A549 treated with RU486 at 1 μM for 4 hours (cell line): ENCODE measurements at places on chromosomes 2 and 18. TPM values are rescaled to one million over a fixed set of nuclear protein-coding genes. Genes with fewer than 3 reads are reported as not detected.

Gene TOGARAM2
- 0.09 to 0.20 TPM (median 0.18 TPM) in 4 of 5 replicates, not detected in the other for total RNA-seq

Gene PSMA8
- not detected in 5 replicates for total RNA-seq

Gene FAM237A
- not detected in 5 replicates for total RNA-seq

Gene LYG1
- 1.1 to 1.8 TPM (median 1.5 TPM) in 5 replicates for total RNA-seq

Gene ALK
- total RNA-seq: not detected in 5 replicates

Gene SH3RF3
- 0.25 to 0.52 TPM (median 0.38 TPM) in 5 replicates for total RNA-seq

Gene BUB1
- total RNA-seq: 32.4 to 48.9 TPM (median 45.5 TPM) in 5 replicates

Gene ERFE
- 6.1 to 10.0 TPM (median 8.4 TPM) in 5 replicates for total RNA-seq

Gene C2orf81
- 1.9 to 3.5 TPM (median 3.2 TPM) in 5 replicates for total RNA-seq

Gene LYG2
- 0.17 TPM in 1 of 5 replicates, not detected in the others for total RNA-seq

Gene IL1B
- total RNA-seq: 0.34 to 0.58 TPM (median 0.41 TPM) in 4 of 5 replicates, not detected in the other

Gene SKOR2
- not detected in 5 replicates for total RNA-seq

Gene KLHL30
- 0.10 to 0.22 TPM (median 0.14 TPM) in 5 replicates for total RNA-seq

Gene COL5A2
- 42.3 to 87.6 TPM (median 74.8 TPM) in 5 replicates for total RNA-seq

Gene CNGA3
- total RNA-seq: 0.02 to 0.06 TPM in 2 of 5 replicates, not detected in the others

Gene IL36RN
- 0.06 to 0.59 TPM (median 0.08 TPM) in 4 of 5 replicates, not detected in the other for total RNA-seq

Gene IL37
- total RNA-seq: not detected in 5 replicates

Gene NDC80
- 8.5 to 17.2 TPM (median 14.1 TPM) in 5 replicates for total RNA-seq

Gene RMDN2
- total RNA-seq: 2.4 to 6.3 TPM (median 5.0 TPM) in 5 replicates

Gene TMEFF2
- total RNA-seq: 0.20 to 0.94 TPM (median 0.26 TPM) in 5 replicates

Gene CD207
- not detected in 5 replicates for total RNA-seq

Gene C2orf80
- not detected in 5 replicates for total RNA-seq

Gene SCN7A
- not detected in 5 replicates for total RNA-seq

Gene ITGB6
- 0.62 to 1.5 TPM (median 1.1 TPM) in 5 replicates for total RNA-seq

Gene CRYGA
- not detected in 5 replicates for total RNA-seq

Gene EGR4
- 0.17 to 0.37 TPM (median 0.27 TPM) in 5 replicates for total RNA-seq

Gene PLB1
- 1.1 to 2.6 TPM (median 1.9 TPM) in 5 replicates for total RNA-seq

Gene DYNAP
- not detected in 5 replicates for total RNA-seq

Gene RTP5
- not detected in 5 replicates for total RNA-seq

Gene ZNF892
- 0.23 to 0.51 TPM (median 0.42 TPM) in 5 replicates for total RNA-seq

Gene NT5C1B
- not detected in 5 replicates for total RNA-seq

Gene TFCP2L1
- total RNA-seq: 0.95 to 1.3 TPM (median 1.2 TPM) in 5 replicates

Gene UGT1A8
- total RNA-seq: 0.06 to 0.13 TPM in 2 of 5 replicates, not detected in the others

Gene GNLY
- not detected in 5 replicates for total RNA-seq

Gene OST4
- 547 to 603 TPM (median 568 TPM) in 5 replicates for total RNA-seq

Gene EIF4E2
- 86.0 to 227 TPM (median 99.0 TPM) in 5 replicates for total RNA-seq

Gene MARCHF7
- 32.3 to 76.2 TPM (median 56.5 TPM) in 5 replicates for total RNA-seq

Gene GPAT2
- total RNA-seq: not detected in 5 replicates

Gene TCF7L1
- 5.9 to 10.3 TPM (median 7.6 TPM) in 5 replicates for total RNA-seq

Gene CEP68
- total RNA-seq: 10.0 to 11.7 TPM (median 10.9 TPM) in 5 replicates

Gene IKZF2
- 0.06 to 0.72 TPM (median 0.12 TPM) in 5 replicates for total RNA-seq

Gene TMEM178A
- total RNA-seq: 0.10 to 0.20 TPM (median 0.15 TPM) in 3 of 5 replicates, not detected in the others

Gene ID2
- total RNA-seq: 63.2 to 116 TPM (median 89.3 TPM) in 5 replicates

Gene TPGS2
- 87.8 to 96.6 TPM (median 90.1 TPM) in 5 replicates for total RNA-seq

Gene XIRP2
- total RNA-seq: not detected in 5 replicates

Gene CEP76
- total RNA-seq: 5.6 to 8.3 TPM (median 7.8 TPM) in 5 replicates

Gene TTLL4
- 25.1 to 30.9 TPM (median 29.3 TPM) in 5 replicates for total RNA-seq

Gene NCK2
- 20.4 to 29.2 TPM (median 24.5 TPM) in 5 replicates for total RNA-seq

Gene APOB
- 0.39 TPM in 1 of 5 replicates, not detected in the others for total RNA-seq

Gene VAPA
- 151 to 220 TPM (median 178 TPM) in 5 replicates for total RNA-seq

Gene ATP6V1B1
- total RNA-seq: 0.32 to 2.5 TPM (median 2.1 TPM) in 5 replicates

Gene MOCOS
- 2.6 to 3.6 TPM (median 2.7 TPM) in 5 replicates for total RNA-seq

Gene ORC4
- 17.1 to 38.9 TPM (median 35.0 TPM) in 5 replicates for total RNA-seq

Gene MPP4
- total RNA-seq: 0.23 TPM in 1 of 5 replicates, not detected in the others

Gene SLC8A1
- 0.24 to 0.58 TPM (median 0.50 TPM) in 5 replicates for total RNA-seq

Gene CLEC4F
- total RNA-seq: not detected in 5 replicates

Gene GPBAR1
- total RNA-seq: 0.09 to 0.21 TPM (median 0.13 TPM) in 4 of 5 replicates, not detected in the other

Gene MATN3
- total RNA-seq: 9.0 to 15.5 TPM (median 13.7 TPM) in 5 replicates
